Stimulated activated naive B cell treated with anti-CD40 and anti-IgM and Interleukin-4, amounts not matched to agents 10 μg/mL and 1 μg/mL and 100 μg/mL, for 72 hours (primary cell): ENCODE measurements at places on chromosomes 7 and 10.

DNA sequence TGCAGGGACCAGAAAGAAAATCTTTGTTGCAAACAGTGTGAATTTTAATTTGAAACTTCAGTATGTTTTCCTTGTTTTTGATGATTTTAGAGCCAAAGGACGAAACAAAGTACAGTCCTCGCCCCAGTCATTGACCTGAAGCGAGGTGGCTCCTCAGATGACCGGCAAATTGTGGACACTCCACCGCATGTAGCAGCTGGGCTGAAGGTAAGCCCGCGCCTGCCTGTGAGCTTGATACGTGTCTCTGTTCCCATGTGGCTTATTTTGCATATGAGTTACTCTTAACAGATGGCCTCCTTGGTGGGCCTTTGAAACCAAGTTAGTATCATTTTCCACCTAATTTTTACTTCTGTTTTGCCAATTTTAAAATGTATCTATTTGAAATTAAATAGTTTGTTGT is 12.3 kb downstream of the RBM17 start:
- DNase-seq, result no peak

- no peak for DNase-seq
Observed at GRCh38 chr7:99461221-99461620, 4.7 kb downstream of the ATP5MF start.

DNA sequence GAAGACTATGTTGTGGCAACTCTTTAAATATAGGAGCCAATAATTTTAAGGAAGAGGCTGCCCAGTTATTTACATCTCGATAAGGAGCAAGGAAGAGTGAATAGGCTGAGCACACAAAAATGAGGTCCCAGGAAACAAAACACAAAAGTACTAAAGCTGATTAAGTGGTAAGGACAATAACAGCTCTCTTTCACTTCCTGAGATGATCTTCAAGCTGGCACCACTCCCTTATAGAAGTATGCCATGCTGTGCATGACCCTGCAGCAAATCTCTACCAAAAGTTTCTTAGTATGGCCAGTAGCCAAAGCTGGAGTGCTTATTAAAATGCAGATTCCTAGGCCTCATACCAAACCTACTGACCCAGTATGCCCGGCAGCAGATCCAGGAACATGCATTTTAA is 39.7 kb downstream of the CADPS2 start:
- DNase-seq, result no peak

DNA sequence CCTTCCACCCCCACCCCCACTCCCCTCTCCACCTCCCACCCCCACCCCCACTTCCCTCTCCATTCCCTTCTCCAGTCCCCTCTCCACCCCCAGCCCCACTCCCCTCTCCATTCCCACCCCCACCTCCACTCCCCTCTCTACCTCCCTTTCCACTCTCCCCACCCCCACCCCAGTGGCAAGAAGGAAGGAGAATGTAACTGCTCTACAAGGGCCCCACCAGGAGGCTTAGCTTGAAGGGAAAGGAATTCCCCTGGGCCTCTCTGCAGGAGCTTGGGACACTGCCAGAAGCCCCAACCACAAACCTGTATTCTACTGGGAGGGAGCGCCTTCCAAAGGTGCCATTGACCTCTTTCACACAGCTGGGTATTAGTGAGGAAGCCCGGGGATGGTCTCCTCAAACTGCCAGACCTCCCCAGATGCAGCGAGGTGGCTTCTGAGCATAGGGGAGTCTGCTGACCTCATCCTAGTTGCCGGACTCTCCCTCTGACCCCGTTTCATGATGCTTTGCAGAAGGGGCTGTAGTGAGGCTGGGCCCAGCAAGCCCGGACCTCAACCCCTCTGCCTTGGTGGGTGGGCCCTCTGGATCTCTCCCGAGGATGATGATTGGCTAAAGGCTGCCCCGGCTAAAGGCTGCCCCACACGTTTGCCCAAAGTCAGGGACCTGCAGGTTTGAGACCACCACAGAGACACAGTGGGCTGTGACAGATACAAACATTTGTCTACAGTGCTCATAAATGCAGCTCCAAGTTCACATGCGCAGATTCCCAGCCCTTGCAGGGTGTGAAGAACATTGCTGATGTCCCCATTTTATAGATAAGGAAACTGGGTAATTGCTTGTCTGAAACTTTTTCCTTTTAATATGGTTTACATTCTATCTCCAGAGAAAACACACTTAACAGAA is 2.9 kb downstream of the DEPP1 start:
- DNase-seq, result no peak

DNA sequence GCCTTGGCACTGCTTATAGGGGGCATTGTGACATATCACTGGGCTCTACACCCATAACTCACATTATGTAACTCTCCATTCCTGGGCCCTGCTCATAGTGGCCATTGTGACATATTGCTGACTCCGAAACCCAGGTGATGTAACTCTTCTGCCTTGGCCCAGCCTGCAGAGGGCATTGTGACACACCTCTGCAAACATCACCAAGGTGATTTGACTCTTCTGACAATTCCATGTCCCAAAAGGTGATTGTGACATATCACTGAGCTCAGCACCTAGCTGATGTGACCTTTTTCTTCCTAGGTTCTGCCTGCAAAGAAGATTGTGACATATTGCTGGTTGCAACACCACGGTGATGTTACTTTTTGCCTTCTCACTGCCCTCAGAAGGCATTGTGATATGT is 36.5 kb upstream of the ZNF680 start:
- no peak for DNase-seq
